Endothelial cell of umbilical vein (primary cell): ENCODE measurements at places on chromosomes 13 and 19. TPM values are rescaled to one million over a fixed set of nuclear protein-coding genes. Genes with fewer than 3 reads are reported as not detected.

- DNase-seq: peak; percentile 21
Measured at GRCh38 chr19:34838753-34839431, 65.9 kb upstream of the ZNF599 start.

GRCh38 chr19:51491586-51491985 lies 10.0 kb downstream of the SIGLEC12 start:
- no peak for DNase-seq

DNAAF3 gene
- 0.62 TPM in 1 of 2 replicates, not detected in the other for total RNA-seq

GRCh38 chr19:5826531-5827341 lies 12.8 kb downstream of the FUT6 start:
- DNase-seq: no peak

- no peak for DNase-seq
Measured at GRCh38 chr13:48686636-48687210, 33.0 kb downstream of the CYSLTR2 start.

GRCh38 chr13:26685606-26686005 lies 75.0 kb downstream of the GPR12 start:
- no peak for DNase-seq

DNA sequence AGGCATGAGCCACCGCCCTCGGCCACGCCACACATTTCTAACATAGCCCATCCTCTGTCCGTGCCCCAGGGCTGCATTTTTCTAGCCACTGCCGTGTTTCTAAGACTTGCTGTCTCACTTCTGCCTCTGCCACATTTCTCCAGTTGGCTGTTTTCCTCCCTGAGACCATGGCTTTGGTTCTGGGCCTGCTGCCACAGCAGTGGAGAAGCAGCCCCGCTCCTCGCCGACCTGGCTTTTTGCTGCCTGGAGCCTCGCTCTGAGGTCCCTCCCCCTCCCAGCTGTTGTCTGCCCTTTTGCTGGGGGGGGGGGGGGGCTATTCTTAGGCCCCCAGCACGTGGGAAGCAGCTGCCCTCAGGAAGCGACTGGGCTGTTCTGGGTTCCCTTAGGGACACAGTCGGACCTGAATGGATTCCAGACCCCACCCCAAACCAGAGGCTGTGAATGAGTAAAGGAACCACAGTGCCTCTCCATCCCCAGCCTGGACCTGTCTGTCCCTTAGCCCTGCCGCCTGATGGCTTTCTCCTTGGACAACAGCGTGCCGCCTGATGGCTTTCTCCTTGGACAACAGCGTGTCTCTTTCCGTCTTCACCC lies 3.3 kb downstream of the GYS1 start:
- no peak for DNase-seq

- no peak for DNase-seq
Measured at GRCh38 chr19:40157059-40157458, 34.2 kb upstream of the MAP3K10 start.

SIGLEC5 gene
- total RNA-seq: not detected in 2 replicates

DNA sequence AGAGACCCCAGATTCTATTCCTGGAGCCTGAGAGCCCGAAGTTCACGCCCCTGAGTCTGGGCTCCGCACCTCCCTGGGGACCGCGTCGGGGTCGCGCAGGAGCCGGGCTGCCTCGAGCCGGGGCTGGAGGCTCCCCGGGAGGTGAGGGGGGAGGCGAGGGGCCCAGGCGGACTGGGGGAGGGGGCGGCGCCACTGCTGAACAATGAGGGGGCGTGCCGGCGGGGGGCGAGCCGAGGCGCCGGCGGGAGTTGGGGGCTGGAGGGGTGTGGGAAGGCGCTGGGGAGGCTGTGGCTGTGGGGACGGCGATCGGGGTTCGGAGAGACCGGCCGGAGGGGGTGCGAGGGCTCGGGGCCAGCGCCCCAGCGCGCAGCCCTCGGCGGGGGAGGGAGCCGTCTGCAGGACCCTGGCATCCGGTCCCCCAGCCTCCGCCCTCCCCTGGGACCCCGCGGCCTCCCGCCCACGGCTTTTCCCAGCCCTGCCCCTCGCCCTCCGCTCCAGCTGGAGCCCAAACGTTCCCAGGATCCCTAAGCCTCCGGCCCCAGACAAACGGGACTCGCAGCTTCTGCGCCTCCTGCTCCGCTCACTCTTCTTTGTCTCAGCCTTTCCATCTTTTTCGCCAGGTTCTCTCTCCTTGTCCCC lies 922 bp downstream of the PLEKHG2 start:
- DNase-seq: peak; percentile 71

DNA sequence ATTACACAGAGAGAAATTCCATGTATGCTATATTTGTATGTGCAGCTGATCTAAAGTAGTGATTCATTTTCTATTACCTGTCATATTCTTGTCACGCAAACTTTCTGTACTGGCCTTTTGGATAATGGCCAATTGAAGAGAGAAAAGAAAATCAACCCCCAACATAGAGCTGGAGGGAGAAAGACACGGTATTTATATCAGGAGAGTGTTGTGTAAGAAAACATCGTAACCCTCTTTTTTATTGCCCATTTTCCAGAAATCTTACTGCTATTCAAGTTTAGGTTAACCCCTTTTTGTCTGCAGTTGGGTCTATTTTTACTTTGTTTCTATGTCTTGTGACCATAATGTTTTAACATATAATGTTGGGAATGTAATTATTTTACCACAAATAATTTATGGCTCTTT lies 27.9 kb downstream of the DGKH start:
- DNase-seq: no peak

DNA sequence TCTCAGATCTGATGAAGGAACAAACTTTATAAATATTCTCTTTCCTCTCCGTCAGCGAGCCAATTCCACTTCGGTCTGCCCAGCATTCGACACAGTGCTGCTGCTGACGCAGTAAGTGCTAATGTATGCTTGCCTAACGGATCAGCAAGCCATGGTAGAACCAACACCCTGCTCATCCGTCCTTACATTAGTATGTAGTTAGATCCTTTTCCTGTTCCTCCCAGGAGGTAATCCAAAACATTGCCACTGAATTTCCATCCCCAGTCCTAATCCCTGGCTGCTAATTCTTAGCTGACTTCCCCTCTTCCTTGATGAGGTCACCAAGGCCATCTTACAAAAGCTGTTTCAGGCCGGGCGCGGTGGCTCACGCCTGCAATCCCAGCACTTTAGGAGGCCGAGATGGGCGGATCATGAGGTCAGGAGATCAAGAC lies 88.0 kb downstream of the STARD13 start:
- peak; percentile 63 for DNase-seq

NLRP5 gene
- total RNA-seq: not detected in 2 replicates

- DNase-seq: peak; percentile 63
Measured at GRCh38 chr13:46321494-46322225, 65.4 kb downstream of the RUBCNL start.
